ENCODE measurements at places on chromosomes 4 and X.

GRCh38 chr4:76275486-76276124 lies 24.1 kb downstream of the FAM47E start:
- DNase-seq: no peak

DNA sequence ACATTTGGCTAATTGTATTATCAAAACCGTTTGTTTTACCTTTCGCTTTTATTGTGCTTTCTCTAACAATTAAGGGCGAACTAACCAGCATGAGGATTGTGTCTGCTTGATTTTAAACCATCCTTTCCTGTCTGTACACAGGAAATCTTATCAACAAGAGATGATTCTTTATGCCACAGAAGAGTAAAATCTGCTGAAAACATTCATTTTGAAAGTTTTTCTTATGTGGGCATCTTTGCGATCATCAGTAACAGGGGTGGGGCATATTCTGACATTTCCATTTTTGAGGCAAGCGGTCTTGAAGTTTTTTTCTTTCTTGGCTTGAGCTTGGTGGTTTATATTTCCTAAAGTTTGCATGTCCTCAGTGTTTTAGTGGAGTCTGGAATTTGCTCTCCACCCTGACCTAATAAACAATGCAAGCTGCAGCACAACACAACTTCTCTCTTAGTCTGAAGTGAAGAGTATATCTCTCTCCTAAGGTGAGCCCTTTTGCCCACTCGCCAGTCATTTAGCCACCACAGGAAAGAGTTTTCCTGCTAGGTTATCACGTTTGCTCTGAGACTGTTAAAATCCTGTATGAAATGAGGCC lies 26.6 kb downstream of the NFKB1 start:
- DNase-seq: no peak

GRCh38 chr4:172480471-172480870 lies 667.3 kb downstream of the GALNTL6 start:
- DNase-seq: no peak

GRCh38 chr4:104625706-104626105 lies 131.0 kb upstream of the CXXC4 start:
- no peak for DNase-seq

GRCh38 chr4:39030725-39031124 lies 1.5 kb downstream of the TMEM156 start:
- no peak for DNase-seq

DNA sequence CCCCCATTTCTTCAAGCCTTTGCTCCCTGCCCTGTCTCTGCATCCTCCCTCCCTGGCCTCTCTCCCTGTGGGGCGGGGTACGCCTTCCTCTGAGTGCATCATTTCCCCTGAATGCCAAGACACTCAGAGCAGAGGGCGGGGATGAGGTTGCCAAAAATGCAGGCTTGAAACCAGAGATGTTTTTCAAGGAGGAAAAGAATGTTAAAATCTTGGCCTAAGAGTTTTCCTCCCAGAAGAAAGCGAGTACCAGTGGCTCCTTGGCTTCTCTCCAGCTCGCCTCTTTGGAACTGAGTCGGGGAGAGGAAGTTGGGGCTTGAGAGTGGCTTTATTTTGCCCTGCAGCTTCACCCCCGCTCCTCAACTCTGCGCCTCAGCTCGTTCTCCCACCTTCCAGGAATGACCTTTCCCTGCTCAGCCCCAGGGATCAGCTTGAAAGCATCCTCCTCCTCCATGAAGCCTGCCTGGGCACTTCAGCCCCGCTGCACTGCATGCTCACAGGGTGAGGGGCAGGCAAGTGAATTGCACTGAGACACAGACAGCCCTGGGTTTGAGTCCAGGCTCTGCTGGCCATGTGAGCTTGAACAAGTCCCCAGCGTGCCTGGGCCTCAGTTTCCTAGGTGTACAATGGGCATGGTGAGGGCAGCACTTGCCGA lies 57.5 kb upstream of the SORCS2 start:
- no peak for DNase-seq

DNA sequence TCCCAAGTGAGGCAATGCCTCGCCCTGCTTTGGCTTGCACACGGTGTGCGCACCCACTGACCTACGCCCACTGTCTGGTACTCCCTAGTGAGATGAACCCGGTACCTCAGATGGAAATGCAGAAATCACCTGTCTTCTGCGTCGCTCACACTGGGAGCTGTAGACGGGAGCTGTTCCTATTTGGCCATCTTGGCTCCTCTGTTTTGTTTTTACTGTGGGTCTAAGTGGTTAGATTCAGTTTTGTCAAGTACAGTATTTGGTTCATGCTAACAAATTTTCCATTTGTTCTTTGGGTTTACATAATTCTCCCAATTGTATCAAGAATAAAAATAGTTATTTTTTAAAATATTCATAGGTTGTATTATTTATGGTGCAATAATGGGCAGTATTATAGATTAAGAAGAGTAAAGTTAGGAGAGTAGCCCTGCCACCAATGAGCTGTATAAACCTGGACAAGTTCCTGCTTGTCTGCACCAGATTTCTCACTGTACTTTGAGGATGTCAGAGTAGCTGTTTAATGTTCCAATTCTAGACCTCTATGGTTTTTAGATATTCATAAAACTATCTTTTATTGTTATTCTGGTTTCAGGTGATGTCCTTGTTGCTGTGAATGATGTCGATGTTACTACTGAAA lies 23.4 kb downstream of the INTU start:
- DNase-seq: no peak

GRCh38 chr4:11741190-11741652 lies 312.5 kb upstream of the HS3ST1 start:
- no peak for DNase-seq

- DNase-seq: no peak
These were observed 250.5 kb upstream of the IGFBP7 start for GRCh38 chr4:57360681-57361080.

DNA sequence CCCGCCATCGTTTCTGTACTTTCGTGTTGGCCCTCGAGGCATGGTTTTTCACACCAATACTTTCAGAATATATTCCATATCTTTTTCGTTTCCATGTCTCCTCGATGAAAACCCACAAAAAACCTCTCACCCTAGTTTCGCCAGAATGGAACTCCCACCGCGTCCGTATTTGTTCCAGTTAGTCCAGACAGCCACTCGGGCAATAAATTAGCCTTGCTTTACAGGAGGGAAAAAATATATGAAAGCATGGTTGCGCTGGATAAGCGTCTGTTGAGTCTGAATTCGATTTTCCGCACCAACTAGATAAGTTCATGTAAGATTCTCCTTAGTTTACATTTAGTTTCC lies 550 bp upstream of the CHM start:
- no peak for DNase-seq

- no peak for DNase-seq
These were observed 14.6 kb upstream of the HNRNPD start for GRCh38 chr4:82388405-82388804.

- no peak for DNase-seq
These were observed 19.9 kb upstream of the TRIM61 start for GRCh38 chr4:164997324-164997723.

- no peak for DNase-seq
These were observed 36.4 kb upstream of the CWH43 start for GRCh38 chr4:48949518-48950219.

All from stimulated activated CD4-positive, alpha-beta T cell treated with anti-CD3 and anti-CD28 coated beads, Interleukin-4, amount 100 ng/mL, for 24 hours (primary cell).